Psoas muscle (tissue), 8 donors: ENCODE measurements at places on chromosomes 5 and 9. TPM values are rescaled to one million over a fixed set of nuclear protein-coding genes. Genes with fewer than 3 reads are reported as not detected.

GRCh38 chr5:67983251-67984110, 232.1 kb upstream of the PIK3R1 start:
- DNase-seq, result no peak

DNA sequence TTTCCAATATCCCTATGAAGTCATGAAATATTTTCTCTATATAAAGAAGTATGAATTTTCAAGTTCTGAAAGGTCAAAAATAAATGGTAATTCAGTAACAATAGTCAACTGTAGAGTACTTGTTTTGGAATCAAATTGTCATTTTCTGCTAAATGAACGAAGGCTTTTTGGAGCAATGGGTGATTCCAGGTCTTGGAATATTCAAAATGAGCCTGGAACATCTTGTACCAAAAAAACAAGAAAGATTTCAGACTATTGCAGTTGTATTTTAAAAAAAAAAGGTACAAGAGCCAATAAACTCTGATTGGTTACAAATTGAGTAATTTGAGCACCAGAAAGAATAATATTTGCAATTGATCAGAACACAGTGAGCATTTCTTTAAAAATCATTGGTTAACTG, 730.1 kb downstream of the DTWD2 start:
- no peak for DNase-seq

GRCh38 chr9:130839132-130840111, 4.4 kb downstream of the ABL1 start:
- DNase-seq, result no peak

GRCh38 chr5:90440644-90441043, 31.1 kb upstream of the CETN3 start:
- no peak for DNase-seq

- no peak for DNase-seq
Measured at GRCh38 chr5:142613271-142613671, 72.6 kb downstream of the FGF1 start.

DNA sequence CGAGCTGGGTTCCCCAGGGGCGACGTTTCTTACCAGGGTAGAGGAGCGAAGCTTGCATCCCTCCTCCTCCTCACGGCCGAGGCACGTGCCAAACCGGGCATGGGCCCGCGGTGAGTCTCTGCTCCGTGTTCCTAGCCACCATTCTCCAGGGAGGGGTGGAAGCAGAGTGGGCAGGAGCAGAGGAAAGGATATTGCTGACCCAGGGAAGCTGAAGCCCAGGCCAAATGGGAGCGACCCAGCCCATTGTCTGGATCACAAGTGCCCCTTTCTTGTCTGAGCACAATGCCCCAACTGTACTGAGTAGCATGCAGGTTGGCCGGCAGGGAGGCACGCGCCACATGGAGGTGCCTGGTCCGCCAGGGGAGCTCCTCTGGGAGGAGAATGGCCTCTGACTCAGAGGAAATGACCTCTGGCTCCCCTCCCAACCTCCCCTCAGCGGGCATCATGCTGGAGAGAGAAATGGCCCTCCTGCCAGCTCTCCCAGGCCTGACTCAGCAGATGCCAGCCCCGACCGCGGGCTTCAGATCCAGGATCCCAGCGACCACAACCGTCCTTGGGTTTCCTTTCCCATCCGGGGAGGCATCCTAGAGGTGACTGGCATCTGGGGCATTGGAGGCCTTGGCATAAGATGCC, 1.1 kb downstream of the PRR7 start:
- DNase-seq, result peak; percentile 72

DNA sequence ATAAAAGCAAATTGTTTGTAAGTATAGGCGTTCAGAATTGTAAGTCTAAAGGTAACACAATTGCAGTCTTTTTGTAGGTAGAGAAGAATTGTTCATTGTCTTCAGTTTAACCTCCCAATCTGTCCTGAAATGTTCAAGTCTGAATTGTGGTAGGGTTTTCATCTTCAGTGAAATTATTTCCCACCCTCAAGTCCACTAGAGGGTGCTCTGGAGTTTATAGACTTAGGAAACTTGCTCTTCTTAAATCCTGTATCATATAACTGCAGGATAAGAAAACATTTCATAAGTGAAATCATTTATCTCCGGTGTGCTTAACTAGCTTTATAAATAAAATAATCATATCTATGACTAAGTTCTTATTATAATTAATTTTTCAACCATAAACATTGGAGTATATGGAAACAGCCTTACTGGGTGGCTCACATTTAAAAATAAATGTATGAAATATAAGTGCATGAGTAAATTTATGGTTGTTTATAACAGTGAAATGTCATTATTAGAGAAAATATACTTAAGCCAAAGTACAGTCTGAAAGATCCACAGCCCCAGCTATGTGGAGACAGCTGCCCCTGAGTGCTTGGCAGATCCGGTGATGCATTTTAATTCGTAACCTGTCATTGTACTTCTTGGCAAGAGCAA, 182.4 kb upstream of the OTULINL start:
- no peak for DNase-seq

DNA sequence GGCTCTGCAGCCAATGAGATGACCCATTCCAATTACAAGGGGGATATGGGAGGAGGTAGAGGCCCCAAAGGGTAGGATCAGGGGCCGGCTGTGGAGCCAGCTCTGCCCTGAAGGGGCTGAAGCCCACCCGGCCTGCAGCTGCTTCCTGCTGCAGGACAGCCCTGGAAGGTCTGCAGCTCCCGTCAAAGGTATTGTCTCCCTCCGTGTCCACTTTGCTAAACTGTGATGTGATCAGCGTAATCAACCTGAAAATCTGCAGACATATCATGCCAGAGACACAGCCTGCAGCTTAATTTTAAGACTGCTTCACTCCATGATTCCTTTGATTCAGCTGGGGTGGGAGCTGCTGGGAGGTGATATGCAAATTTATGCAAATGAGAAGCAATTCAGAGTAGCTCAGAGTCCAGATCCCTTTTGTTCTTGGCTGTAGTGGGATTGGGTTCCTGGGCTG, 90.7 kb downstream of the GADD45G start:
- DNase-seq, result no peak

- DNase-seq, result no peak
Measured at GRCh38 chr5:86977190-86977589, 290.5 kb upstream of the RASA1 start.

DNA sequence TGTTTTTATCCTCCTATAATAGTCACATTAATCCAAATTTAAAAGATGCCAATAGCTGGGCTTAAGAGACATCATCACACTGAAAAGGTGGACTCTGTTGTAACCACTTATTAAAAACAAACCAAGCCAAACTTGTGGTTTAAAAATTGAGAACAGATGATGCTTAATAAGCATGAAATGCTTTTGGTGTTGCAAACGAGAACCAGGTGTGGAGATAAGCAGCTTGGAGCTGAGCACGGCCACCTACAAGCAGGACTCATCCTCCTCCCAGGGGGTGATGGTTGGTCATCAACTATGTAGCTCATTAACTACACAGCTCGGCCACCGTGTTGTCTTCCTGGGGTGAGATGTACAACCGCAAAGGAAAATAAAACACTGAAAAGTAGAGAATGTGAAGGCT, 154.4 kb downstream of the NPR3 start:
- no peak for DNase-seq

GRCh38 chr5:127446626-127447025, 70.8 kb upstream of the PRRC1 start:
- no peak for DNase-seq

- no peak for DNase-seq
Measured at GRCh38 chr5:89015409-89015808, 132.4 kb upstream of the MEF2C start.

The IL13 gene
- not detected for total RNA-seq

The CA9 gene
- total RNA-seq, result not detected

The GPX8 gene
- 4.2 TPM for total RNA-seq

The FOXD4 gene
- 0.20 TPM for total RNA-seq

The CACNA1B gene
- not detected for total RNA-seq

The ENTPD2 gene
- total RNA-seq, result 1.4 TPM
